ENCODE measurements at places on chromosomes 3 and 15.
A peak's percentile ranks its signal among the peaks of the same experiment; 100 is the strongest.

GRCh38 chr15:39456582-39457330, 124.1 kb upstream of the THBS1 start:
- DNase-seq = no peak

DNA sequence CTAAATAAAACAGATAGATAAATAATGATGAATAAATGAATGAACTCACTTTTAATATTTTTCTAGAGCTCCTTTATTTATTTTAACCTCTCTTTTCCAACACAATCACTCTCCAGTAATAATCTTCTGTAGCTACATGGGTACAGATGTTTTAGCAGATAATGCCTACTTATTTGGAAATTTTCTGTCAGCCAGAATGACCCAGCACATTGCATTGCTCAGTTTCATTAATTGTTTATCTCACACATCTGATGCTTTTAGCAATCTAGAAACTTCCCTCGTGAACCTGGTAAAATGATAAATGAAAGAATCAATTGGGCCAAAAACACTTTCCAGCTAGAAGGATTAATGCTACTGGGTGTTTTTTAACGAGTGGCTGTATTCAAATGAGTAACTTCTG, 14.9 kb upstream of the MYH15 start:
- DNase-seq = no peak

GRCh38 chr15:99213187-99213811, 36.1 kb downstream of the TTC23 start:
- peak; percentile 56 for DNase-seq

- no peak for DNase-seq
Measured at GRCh38 chr3:50644561-50644960, 27.6 kb downstream of the MAPKAPK3 start.

DNA sequence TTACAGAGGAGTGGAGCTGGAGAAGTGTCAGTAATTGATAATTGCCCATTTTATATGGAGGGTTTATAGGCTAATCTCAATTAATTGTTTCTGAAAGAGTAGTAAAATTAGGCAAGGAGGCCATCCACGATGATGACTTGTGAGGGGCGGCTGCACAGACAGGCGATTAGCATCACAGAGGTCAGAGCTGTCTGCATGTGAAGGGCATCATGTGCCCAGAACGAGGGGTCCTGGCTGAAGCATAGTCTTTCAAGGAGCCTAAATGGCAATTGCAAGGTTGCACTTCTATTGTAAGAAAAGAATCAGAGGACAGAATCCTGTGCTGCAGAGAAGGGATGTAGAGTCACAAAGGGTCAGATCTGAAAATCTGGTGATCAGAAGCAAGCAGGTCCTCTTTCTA, 196.6 kb downstream of the EBLN2 start:
- DNase-seq = no peak

- no peak for DNase-seq
Measured at GRCh38 chr15:57728436-57728835, 21.9 kb downstream of the POLR2M start.

- DNase-seq = no peak
Measured at GRCh38 chr3:126481808-126482502, 6.3 kb upstream of the ZXDC start.

DNA sequence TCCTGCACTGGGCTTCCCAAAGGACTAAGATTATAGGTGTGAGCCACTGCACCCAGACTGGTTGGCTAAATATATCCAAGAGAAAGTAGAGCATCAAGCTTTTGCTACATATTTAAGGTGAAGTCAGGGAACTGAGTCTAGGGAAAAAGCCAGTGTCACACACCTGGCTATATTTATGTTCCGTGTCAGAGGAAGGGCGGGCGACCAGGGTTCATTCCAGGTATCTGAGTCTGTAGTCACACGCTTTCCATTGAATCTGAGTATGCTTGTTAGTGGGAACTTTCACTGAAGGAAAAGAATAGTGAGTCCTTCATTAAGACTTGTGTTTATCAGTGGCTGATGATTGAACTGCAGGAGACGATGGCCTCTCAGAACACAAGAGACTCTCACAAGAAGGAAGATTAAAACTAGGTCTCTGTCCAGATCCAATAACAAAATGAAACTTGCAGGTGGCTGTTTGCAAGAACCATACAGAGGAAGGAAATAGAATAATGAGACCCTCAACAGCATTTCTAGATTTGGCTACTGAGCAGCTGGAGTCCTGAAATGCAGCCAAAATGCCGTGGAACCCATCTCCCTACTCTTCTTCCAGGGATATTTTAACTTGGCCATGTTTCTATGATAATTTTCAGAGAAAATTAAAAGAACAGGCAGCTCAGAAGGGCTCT, 276.3 kb downstream of the THSD4 start:
- no peak for DNase-seq

GRCh38 chr15:57298204-57298603, 78.1 kb upstream of the CGNL1 start:
- DNase-seq = no peak

DNA sequence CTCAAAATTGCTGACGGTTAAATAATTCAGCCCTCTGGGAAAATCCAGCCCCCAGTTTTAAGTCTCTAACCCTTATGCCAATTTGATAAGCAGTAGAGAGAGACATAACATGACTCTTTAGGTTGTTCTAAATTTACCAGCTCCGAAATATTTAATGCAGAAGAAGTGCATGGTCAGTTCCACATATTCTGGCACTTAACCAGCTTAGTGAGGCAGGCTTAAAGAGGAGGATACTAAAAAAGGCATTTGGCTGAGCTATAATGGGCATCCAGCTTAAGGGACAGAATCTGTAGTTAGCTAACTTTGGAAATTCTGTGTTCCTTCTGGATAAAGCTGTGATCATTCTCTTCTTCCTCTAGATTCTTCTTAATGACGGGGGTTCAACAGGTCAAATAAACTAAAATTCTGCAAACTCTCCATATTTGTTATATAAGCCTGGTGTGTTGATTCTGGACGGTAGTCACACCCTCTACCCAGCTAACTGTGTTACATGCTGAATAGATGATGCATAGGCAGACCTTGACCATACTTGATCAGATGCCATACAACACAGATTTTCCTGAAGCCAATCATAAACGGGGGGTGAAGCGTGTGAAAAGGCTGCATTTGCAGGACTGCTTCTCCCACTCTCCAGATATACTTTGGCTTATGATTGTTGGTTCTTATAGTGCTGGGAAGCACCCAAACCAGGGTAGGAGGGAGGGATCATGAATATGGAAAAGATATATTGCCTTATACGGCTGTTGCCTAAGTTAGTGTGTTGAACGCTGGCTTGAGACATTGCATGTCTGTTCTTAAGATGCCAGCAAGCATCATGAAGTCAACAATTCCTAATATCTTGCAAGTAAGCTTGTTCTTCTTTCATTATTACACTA, 118.4 kb downstream of the FGF12 start:
- DNase-seq = no peak

DNA sequence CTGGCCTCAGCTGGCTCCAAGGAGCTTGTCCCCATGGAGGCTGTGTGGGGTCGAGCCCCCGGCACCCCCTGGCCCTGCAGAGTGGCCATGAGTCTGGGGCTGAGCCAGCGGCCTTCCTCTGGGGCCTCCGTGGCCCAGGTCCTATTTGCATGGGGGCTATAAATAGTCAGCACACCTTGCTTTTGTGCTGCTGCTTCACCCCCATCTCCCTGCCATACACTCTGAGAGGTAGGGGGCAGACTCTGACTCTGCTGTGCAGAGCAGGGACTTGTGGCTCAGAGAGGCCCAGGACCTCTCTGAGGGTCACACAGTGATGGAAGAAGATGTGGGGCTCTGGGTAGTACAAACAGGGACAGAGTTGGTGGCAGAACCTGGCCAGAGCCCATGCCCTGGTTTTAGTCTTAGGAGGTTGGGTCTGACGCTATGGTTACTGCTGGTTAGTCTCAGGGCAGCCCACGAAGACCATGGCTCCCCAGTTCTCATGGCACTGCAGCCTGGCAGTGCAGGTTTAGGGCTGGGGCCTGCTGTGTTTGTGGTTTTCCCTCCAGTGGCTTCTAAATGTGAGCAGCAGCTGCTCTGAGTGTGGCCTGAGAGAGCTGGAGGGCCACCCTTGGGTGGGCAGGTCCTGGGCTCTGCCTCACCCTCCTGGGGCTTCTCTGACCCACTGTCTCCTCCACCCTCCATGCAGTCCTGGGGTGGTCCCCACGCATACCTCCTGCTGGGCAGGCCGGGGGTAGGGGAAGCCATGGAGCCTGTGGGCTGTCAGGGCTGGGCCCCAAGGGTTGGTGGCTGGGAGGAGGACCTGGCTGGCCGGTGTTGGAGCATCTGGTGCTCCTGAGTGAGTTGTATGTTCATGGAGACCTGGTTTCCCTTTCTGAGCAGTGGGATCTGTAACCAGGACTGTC, 13.6 kb downstream of the PRKCD start:
- DNase-seq = no peak

DNA sequence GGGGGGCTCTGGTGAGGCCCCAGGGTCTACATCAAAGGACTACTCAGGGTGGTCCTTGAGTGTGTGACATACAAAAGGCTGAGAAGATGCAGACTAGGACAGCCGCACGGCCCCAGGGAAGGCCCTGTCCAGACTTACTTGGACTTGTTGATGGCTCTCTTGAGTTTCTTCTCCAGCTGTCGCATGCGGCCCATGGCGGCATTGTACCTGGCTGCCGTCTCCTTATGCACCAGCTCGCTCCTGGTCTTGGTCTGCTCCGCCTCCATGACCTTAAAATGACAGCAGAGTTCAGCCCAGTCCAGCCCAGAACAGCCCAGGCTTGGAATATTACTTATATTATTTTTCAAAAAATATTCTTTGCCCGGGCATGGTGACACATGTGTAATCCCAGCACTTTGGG, 56.0 kb downstream of the CAPN7 start:
- no peak for DNase-seq

- no peak for DNase-seq
Measured at GRCh38 chr3:77271711-77272110, 231.8 kb downstream of the ROBO2 start.

DNA sequence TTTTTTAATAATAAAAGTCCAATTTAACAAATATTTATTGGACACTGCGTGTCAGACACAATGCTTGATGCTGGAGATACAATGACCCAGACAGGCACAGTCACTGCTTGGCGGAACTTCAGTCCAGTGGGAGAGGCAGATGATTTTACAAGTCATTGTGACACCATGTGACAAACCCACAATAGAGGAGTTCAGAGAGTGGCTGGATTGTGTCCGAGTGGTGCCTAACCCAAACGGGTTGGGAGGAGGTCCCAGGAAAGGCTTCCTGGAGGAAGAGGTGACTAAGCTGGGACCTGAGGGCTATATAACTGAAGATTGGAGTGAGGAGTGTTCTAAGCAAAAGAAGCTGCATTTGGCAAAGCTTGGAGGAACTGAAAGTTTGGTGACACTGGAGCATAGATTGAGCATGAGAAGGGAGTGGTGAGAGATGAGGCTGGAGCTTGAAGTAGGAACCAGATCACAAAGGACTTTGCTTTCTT, 41.4 kb downstream of the CRTC3 start:
- peak; percentile 84 for DNase-seq
